HS-27A (cell line): ENCODE measurements at places on chromosomes 2 and 18.

DNA sequence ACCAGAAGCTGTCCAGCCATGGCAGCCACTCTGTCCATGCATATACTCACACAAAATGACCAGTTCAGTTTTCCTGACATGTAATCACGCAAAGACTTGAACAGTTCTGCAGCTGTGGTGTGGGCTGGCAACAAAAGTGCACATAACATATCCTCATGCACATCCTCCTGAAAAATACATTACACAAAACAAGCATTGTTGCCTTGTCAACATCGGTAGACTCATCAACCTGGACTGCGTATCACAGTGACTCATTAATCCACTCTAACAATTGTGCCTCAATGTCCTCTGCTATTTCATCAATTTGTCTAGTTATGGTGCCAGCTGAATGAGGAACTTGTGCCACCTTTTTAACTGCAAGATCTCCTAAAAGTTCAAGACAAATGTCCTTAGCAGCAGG lies 19.5 kb downstream of the RBKS start:
- DNase-seq = no peak

- no peak for DNase-seq
Measured at GRCh38 chr2:148615381-148615841, 29.1 kb upstream of the EPC2 start.

GRCh38 chr2:200455958-200456421 lies 53.9 kb downstream of the KCTD18 start:
- DNase-seq = no peak

- no peak for DNase-seq
Measured at GRCh38 chr2:174007010-174007409, 41.8 kb upstream of the SP3 start.

GRCh38 chr18:26710470-26711096 lies 154.9 kb downstream of the AQP4 start:
- DNase-seq = no peak

DNA sequence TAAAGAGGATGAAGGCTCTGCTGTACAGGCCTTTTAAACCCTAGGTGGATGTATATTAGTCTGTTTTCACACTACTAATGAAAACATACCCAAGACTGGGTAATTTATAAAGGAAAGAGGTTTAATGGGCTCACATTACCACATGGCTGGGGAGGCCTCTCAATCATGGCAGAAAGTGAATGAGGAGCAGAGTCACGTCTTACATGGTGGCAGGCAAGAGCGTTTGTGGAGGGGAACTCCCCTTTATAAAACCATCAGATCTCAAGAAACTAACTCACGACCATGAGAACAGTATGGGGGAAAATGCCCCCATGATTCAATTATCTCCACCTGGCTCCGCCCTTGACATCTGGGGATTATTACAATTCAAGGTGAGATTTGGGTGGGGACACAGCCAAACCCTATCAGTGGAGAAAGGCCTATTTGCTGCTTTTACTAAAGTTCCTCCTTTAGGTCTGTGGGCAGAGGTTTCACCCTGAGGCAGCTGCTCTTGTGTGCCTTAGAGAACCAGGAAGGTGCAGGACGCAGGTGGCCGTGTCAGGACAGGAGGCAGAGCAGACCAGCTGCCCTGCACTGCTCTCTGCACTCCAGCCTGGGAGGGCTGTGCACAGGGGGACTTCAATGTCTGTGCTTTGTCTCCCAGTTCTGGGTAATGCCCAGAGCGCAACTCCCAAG lies 178.8 kb upstream of the HDAC4 start:
- DNase-seq = no peak

DNA sequence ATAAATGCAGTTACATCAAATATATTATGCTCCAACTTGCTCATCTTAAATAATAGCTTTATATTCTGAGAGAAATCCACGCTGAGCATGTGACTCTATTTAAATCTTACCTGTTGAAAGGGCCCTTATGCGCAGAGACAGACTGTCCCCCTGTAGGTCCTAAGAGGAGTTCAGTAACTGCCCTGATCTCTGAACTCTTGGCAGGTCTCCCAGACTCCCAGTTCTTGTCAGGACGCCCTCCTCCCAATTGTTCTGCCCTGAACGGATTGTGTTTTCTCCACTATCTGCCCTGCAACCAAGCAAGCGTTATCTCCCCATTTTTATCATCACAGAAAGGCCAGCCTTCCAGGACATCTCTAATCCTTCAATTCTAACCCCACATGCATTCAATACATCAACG lies 954.6 kb downstream of the TSN start:
- no peak for DNase-seq

DNA sequence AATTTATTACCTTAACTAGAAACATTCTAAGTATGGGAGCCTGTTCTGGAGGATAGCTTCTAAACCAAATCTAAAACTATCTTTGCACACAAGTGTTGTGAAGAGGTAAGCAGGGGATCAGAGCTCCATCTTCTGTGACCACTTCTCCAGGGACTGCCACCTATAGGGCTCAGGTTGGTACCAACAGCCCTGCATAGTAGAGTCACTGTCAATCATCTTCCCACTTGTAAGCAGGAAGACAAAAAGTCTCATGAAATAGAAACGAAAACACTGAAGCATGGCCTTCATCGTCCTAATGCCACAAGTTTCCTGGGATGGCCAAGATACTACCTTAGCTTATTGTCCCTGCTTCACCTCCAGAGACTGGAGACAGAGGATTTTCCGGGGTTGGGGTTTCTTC lies 43.8 kb downstream of the KANSL3 start:
- DNase-seq = no peak

DNA sequence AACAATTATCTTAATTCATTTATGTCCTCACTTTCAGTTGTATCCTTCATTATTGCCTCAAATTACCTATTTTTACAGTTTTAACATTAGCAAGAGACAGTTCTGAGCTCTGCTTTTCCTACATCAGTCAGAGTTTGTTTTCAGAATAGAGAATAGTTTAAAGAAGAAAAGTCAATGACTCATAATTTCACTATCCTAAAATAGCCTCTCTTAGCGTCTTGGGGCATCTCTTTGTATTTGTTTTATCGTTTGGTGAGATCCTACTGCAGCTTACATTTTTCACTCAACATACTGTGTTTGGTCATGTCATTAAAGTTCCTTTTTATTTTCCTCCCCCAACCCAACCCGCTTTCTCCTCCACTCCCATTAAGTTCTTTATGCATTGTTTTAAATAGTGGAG lies 3.8 kb downstream of the SEC11C start:
- DNase-seq = no peak

DNA sequence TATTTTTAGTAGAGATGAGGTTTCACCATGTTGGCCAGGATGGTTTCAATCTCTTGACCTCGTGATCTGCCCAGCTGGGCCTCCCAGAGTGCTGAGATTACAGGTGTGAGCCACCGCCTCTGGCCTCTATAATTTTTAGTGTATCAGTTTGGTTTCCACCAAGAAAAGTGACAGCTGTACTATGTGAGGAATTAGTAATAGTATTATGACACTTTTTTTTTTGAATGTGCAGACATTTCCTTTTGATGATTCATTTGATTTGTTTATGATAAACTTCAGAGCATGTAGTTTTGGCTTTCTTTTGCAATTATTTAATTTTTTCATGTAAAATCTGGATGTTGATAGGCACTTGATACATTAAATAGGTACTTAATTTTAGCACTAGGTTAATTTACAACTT lies 61.5 kb downstream of the PTPN4 start:
- DNase-seq = no peak

GRCh38 chr2:201842131-201842860 lies 36.0 kb downstream of the CDK15 start:
- DNase-seq = no peak

GRCh38 chr2:227335713-227336112 lies 10.7 kb downstream of the MFF start:
- no peak for DNase-seq

DNA sequence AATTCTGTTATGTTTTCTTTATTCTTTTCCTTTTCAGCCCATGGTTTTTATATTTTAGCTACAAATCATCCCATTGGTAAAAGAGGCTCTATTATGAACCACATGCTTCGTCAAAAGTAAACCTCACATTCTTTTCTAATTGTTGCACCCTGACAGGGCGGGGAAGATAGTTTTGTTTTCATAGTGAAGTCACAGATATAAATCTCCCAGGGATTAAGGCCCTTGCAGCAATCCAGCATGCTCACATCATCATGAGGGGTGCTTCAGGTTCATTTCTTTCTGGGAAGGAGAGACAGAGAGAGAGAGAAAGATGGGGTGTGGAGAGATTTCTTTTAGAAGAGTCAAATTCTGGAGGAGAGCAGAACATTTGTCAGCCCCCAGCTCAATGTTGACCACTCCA lies 124.5 kb upstream of the CDC42EP3 start:
- peak; percentile 72 for DNase-seq

DNA sequence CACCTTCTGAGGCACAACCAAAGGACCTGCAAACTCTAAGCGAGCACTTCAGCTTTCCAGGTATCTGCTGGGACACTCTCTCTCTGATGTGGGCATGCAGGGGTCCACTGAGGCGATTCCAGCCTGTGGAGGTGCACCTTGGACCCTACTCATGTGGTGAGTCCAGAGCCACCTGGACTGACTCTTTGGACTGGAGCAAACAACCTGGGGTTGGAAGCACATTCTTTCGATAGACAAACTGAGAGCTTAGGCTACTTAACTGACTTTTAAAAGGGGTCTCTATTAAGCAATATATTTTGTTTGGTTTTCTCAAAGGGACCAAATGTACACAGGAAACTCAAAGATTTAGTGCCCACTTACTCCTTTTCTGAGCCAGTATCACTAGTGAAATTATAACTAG lies 51.6 kb downstream of the FRZB start:
- no peak for DNase-seq

DNA sequence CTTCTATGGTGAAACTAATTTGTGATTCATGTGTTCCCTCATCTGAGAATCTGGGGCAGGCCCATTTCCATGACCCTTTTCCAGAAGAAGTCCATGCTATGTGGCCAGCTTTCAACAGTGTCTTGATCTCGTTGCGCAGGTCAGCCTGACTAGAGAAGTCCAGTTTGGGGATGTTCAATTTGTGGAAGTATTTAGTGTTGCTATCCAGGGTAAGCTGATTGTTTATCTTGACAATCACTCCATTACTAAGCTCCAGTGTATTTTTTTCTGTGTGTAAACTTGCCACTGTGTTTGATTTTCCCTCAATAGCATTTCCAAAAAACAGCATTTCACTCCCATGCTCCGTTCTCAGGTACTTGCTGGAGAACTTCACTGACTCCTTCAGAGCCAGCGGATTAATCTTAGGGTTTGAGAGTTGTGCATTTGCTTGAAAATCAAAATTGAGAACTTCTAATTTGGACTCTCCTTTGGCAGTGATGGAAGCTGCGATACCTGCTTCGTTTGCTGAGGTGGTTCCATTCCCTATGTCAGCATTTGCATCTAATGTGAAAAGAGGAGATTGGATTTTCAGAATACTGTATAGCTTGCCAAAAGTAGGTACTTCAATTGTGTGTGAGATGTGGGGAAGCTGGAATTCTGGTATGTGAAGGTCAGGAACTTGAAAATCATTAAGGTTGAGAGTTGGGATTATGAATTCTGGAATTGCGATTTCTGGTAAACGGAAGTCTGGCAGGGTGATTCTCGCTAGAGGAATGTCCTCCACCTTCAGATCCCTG lies 35.7 kb downstream of the APOB start:
- DNase-seq = no peak

DNA sequence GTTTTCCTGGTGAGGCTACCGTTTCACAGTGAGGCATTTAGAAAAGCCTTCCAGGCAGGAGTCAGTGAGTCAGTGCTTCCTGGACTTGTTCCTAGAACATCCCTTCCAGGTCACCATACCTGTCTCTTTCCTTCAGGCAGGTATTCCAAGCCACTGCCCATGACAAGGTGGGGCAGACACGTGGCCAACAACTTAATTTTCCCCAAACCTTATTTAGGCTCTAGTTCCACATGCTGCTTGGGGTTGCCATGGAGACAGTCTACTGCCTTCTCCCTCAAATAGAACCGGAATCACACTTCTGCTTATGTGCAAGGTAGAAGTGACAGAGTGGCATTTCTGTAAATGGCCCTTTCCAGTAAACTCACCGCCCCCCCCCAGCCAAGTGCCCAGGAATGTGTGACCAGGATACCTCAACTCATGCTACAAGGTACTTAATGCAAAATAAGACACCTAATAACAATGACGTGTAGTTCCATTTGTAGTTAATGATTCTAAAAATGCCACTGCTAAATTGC lies 258.3 kb downstream of the PRKCE start:
- DNase-seq = no peak

- DNase-seq = no peak
Measured at GRCh38 chr2:143195511-143195910, 66.3 kb downstream of the ARHGAP15 start.

- no peak for DNase-seq
Measured at GRCh38 chr18:74444104-74444503, 13.0 kb downstream of the DIPK1C start.

DNA sequence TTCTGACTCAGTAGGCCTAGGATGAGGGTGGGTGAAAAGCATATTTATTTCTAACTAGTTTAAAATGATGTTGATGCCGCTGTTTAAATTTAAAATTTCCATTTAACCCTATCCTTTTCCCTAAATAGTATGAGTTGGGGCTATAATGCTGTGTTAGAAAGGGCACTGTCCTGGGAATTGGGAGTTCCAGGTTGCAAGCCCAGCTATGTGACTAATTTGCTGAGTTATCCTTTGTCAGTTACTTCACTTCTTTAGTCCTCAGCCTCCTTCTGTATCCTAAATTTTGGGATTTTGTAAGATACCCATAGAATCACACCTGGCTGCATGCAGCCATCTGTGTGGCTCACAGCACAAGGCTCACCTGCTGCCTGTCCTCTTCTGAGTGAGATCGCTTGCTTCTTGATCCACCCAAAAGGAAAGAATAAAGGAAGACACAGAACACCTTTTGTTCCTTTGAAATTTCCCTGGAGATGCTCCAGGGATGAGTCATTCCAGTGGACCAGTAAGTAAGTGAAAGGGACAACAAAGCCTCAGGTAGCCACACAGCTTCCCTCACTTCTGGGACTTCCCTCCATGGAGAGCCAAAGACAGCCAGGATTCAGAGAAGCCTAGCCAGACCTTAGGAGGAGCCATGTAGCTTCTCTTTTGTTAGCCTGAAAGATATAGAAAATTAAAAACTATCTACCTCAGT lies 97.2 kb downstream of the DTNA start:
- no peak for DNase-seq

DNA sequence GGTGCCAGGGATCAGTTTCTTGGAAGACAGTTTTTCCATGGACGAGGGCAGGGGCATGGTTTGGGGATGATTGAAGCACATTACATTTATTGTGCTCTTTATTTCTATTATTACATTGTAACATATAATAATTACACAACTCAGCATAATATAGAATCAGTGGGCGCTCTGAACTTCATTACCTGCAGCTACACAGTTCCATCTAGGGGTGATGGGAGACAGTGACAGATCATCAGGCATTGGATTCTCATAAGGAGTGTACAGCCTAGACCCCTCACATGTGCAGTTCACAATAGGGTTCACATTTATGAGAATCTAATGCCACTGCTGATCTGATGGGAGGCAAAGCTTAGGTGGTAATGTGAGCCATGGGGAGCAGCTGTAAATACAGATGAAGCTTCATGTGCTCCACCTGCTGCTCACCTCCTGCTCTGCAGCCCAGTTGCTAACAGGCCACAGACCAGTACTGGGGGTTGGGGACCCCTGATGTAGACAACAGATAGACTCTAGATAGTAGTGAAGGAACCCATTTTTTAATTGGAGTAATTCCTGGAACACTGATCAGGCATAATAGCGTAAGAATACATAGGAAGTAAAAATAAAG lies 41.5 kb upstream of the MC4R start:
- DNase-seq = no peak
